Activated CD8-positive, alpha-beta T cell treated with anti-CD3 and anti-CD28 coated beads, Interleukin-2, amount 10 ng/mL, durations not matched to agents 7 days and 5 days (primary cell): ENCODE measurements at places on chromosomes 3 and 15. TPM values are rescaled to one million over a fixed set of nuclear protein-coding genes. Genes with fewer than 3 reads are reported as not detected.

The WDR93 gene
- total RNA-seq, result not detected

The GATA2 gene
- total RNA-seq, result not detected

The SAMD7 gene
- not detected for total RNA-seq

The STRIT1 gene
- total RNA-seq, result not detected

The ROPN1B gene
- total RNA-seq, result not detected
